ENCODE measurements at places on chromosomes 1 and 21.
A peak's percentile ranks its signal among the peaks of the same experiment; 100 is the strongest.

GRCh38 chr1:165635823-165636222 lies 4.8 kb downstream of the MGST3 start:
- no peak for DNase-seq

- no peak for DNase-seq
Observed at GRCh38 chr1:32858791-32859190, 11.9 kb downstream of the FNDC5 start.

GRCh38 chr21:15870819-15871218 lies 141.0 kb downstream of the USP25 start:
- DNase-seq = no peak

GRCh38 chr1:247440001-247440620 lies 17.8 kb downstream of the OR2B11 start:
- no peak for DNase-seq

- no peak for DNase-seq
Observed at GRCh38 chr1:183477986-183478781, 5.9 kb downstream of the SMG7 start.

DNA sequence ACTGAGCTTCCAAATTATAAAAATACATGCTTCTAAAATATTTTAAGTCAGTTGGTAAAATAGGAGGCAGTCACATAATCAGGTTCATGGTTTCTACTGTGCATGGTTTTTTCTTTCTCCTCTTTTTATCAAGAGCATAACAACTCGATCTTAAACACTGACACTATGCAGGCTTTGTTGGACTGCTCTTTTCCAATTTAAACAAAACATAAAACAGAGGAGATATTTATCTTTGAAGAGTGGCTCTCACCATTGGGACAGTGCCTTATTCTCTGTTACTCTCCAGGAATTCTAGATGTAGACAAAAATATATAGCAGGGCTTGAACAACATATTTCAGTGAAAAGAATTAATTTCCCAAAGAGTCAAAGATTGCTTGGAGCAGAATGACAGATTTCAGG lies 883.5 kb upstream of the ADGRL2 start:
- DNase-seq = no peak

DNA sequence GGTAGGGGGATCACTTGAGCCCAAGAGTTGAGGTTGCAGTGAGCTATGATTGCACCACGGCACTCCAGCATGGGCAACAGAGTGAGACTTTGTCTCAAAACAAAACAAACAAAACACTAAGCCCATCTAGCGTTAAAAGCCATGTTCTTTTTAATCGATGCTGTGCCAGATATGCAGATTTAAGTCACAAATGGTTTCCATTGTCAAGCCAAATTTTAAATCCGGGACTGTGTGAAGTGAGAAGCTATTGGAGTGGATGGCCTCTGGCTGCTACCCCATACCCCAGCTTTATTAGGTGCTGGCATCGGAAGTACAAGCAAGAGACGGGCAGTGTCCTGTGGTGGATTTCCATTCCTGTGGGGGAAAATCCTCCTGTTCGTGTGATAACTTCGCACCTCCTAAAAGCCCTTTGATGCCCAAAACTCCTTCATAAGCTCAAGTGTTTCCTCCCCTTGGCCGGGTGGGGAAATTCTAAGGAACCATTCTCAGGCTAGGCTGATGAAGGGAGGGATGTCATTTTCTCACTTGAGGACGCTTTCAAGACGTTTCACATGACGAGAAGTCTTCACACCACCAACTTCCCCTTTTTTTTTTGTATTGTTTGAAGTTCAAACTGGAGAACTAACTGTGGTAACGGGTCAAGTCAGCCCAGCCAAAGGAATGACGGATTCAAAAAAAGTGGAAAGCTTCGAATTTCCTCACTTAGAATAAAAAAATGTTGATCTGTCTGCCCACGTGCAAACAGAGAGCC lies 140.8 kb downstream of the KAZN start:
- no peak for DNase-seq

DNA sequence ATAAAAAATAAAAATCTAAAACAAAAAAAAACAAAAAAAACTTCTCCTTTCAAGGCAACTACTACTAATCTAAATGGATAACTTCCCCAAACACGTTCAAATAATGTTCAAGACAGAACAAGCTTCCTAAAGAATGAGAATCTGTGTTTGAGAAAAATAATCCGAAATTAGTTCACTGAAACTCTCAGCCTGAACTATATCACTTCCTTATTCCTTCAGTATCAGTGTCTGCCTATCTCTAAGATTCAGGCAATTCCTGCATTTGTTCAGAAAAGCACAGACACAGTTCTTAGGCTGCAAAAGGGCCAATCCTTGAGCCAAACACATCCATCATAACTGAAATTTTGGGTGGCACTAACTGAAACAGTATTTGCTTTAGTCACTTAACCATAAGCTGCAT lies 22.4 kb downstream of the DSTYK start:
- DNase-seq = no peak

DNA sequence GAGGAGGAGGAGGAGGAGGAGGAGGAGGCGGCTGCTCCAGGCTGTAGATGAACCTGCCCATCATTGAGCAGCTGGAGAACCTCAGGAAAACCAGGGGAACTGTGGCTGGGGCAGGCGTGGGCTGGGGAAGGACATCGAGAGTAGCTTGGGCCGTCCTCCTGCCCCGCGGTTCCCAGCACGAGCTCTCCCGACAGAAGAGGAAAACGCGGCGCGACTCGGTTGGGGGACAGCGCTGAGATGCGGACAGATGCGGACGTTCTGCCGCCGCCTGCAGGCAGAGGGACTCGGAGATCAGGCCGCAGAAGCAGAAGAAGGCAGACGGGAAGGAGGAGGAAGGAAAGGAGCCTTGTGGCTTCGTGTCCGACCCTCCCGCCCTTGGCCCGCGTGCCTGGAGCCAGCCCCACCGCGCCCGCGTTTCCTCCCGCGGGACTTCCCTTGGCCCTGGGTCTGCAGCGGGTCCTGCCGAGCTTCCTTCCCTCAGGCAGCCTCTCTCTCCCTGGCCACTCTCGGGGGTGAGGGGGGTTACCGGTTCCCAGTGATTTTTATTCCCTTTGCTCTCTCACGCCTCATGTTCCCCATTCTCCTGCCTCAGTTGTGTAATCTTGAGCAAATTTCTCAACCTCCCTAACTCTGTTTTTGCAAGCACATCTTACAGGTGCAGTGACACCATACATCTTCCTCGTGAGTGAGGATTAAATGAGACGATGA lies 1.7 kb upstream of the TNFRSF9 start:
- no peak for DNase-seq

GRCh38 chr1:25246600-25247023 lies 642 bp downstream of the RSRP1 start:
- peak; percentile 20 for DNase-seq

DNA sequence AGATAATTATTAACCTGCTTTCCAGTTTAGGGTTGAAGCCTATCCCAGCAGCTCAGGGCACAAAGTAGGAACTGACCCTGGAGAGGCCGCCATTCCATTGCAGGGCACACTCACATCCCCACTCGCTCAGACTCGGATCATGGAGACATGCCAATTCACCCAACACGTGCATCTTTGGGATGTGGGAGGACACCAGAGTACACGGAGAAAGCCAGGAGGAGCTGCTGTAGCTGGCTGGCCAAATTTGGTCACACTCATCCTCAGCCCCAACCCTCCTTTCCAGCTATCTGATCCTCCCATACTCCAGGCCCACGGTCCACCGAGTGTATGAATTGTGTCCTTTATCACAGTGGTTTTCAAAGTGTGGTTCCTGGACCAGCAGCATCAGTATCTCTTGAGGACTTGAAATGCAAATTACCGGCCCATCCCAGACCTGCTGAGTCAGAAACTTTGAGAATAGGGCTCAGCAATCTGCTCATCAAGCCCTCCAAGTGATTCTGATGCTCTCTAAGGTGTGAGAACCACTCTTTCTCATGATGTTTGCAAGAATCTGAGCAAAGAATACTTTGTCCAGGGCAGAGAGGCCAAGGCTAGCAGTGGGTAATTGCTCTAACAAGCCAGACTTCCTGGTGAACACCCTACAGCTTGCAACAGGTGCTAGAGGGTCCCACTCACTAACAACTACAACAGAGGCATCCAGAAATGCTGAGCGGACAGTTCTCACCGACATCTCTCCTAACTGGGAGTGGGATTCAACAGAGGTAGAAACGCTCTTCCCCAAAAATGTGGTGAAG lies 26.3 kb downstream of the IER5 start:
- DNase-seq = no peak

DNA sequence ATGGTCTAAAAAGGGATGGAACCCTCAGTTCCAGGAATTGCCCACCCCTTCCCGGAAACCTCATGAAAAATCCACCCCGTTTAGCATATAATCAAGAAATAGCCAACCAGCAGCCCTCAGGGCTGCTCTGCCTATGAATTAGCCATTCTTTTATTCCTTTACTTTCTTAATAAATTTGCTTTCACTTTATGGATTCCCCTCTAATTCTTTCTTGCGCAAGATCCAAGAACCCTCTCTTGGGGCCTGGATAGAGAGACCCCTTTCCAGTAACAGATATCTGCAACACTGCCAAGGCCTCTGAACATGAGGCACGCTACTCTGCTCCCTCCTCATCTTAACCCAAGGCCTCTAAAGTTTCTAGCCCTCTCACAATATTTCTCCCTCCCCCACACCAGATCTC lies 58.9 kb upstream of the POU2F1 start:
- DNase-seq = no peak

DNA sequence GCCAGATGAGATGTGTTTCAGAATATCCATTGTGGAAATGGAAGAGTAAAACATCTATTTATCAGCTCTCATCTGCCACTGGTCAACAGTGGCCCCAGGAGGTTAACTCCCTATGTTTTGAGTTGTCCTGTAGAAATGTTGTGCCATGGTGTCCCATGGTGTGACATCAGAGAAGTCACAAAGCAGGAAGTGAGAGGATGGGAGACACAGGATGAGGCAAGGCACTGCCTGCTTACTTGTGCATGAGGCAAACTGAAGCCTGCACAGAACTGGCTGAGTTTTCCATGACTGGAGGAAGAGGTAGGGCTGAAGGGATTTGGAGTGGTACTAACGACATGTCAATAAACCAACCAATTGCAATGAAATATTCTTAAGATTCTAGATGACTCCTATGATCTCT lies 131.5 kb upstream of the ZNF644 start:
- DNase-seq = no peak

GRCh38 chr21:34881421-34881820 lies 167.7 kb downstream of the RUNX1 start:
- no peak for DNase-seq

DNA sequence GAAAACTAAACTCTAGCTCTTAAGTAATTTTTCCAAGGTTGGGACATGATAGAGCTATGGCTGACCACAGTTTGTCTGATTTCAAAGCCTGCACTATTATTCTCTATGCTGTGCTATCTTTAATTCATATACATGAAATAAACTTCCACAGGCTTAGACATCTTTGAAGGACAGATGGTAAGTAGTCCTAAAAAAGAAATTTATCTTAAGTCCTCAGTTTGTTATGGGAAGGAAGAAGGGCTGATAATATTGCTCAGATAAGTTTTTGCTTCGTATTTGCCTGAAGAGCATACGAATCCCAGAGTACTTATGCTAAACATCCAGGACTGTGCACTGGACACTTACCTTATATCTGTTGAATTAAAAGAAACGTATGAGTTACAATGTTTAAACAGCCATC lies 39.6 kb downstream of the VCAM1 start:
- no peak for DNase-seq

GRCh38 chr1:201608635-201609395 lies 69.9 kb downstream of the NAV1 start:
- no peak for DNase-seq

DNA sequence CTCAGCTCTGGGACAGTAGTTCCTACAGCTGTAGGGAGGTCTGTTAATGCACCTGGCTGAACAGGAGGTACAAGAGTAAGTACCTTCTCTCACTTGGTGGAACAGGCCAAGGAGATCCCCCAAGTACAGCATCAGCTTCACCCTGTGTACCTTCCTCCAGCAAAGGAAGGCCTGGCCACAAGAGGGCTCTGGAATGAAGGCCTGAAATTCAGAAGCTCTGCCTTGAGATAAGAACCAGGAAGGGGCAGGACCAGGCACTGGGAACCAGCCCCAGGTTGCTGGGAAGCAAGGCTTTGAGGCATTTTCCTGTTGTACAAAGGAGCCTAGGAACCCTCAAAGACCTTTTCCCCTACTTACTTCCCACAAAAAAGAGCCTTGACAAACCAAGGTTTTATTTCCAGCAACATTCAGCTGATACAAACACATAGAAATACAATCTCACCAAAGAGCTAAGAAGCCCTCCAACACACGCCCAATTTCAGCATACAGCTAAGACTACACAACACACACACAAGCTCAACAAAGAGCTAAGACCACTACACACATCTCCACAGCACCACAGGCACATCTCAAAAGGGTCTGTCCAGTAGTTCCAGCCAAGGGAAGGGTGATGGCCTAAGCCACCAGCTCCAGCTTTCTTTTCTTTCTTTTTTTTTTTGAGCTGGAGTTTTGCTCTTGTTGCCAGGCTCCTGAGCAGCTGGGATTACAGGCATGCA lies 23.5 kb downstream of the F11R start:
- DNase-seq = peak; percentile 22

GRCh38 chr1:151759241-151759640 lies 4.1 kb downstream of the MRPL9 start:
- no peak for DNase-seq

DNA sequence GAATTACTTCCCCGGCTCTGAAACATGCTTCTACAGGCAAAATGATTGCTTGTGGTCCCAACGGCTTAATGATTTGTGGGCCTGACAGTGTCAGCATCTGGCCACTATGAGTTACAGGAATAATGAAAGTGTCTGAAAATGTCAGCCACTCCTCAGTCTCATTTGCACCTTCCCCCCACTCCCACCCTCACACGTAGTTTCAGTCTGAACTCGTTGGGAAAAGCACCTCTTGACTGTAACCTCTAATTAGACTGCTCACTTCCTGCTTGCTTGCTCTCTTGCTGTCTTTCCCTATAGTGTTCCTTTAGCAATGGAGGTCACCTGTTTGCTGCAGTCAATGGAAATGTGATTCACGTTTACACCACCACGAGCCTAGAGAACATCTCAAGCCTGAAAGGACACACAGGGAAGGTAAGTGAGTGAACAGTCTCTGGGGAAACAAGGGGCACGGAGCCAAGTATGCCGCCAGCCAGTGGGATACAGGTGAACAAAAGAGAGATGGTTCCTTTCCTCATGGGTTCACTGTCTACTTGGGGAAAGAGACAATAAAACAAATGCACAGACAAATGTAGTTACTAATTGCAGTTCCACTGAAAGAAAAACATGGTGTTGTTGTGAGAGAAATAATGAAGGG lies 27.1 kb downstream of the CFAP57 start:
- DNase-seq = no peak

DNA sequence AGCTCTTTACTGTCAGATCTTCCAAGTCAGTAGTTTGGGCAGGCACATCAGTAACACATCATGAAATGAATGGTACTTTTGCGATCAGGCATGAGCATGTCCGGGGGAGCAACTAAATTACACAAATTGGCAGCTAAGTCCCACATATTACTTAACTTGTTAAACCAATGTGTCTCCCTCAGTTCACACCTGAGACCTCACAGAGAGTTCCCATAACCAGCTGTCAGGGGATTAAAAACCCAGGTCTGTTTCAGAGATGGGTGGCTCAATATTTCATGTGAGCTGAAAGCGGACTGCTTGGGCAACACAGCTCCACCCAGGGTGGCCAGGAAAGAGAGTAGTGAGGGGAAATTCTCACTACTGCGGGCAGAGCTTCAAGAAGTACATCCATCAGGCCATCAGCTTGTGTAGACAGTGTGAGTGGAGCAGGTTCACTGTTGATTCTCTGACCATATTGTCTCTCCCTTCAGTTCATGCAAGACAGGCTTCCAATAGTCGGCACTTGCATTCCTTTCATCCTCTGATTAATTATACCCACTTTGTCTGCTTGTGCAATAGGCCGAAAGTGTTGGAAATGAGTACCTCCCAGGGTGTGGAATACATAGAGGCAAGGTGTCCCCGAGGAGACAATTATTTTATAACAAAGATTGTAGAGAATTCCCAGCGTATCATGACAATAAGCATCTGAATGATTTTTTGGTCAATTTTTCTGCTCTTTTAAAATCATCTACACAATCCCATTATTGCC lies 139.9 kb downstream of the PTGER3 start:
- DNase-seq = no peak
